ENCODE measurements at places on chromosomes 1 and 21.

DNA sequence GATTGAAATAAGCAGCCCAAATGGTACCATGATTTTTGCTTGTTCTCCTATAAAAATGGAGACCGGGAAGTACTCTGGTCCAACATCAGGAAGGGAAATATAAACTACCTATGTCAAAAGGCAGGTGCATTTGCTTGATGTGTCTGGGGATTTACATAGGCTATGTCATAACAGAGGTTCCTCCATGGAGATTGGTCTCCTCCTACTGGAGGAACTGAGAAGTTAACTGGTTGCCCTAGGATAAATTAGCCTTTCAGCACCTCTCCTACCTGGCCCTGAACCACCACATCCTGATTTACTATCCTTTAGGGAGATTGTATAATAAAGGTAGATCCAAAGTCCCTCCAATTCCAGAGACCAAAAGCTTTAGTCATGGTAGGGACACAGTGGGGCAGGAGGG lies 1109.3 kb upstream of the B3GALT2 start:
- peak; percentile 35 for DNase-seq

DNA sequence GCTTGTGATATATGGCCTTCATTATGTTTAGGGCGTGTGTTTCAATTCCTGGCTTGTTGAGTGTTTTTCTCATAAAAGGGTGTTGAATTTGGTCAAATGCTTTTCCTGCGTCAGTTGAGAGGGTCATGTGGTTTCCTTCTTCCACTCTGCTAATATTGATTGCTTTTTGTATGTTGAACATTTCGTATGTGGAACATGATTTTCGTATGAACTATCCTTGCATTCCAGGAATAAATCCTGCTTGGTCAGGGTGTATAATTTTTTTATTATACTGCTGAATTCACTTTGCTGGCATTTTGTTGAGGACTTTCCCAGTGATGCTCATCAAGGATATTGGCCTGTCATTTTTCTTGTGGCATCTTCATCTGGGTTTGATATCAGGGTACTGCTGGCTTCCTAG lies 4.7 kb upstream of the ATAD3A start:
- DNase-seq: no peak

DNA sequence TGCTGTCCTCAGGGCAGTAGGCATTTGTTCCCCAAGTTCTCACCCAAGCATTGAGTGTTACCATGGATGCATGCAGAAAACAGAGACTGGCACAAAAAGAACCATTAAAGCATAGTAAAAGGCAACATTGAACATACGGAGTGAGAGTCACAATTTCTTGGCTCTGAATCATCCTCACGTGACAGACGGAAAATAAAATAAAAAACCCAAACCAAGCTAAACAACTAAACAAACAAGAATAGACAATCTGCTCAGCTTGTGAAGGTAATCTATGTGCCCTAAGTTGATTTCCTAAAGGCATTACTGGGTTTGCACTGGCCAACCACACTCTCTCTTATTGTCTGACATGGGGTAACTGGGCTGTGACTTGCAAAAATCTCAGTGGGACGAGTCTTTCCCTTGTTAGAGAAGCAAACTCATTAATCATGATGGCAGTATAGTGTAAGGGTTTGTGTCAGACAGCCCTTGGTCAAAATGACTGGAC lies 306.0 kb downstream of the ASTN1 start:
- DNase-seq: no peak

DNA sequence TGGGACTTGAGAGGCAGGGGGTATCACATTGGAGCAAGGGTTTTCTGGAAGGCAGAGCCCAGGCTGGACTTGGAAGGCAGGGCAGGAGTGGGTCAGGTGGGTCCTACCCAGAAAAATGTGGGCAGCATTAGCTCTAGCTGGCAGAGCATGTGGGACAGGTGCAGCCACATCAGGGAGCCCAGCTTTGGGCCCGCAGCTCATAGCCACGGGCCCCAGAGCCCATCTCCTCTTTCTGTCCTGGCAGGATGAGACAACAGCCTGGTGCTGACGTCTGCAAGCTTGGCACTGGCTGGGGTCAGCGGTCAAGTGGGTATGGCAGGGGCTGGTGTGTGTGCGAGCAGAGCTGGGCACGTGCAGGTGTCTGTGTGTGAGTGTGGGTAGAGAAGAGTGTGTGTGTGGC lies 154.7 kb downstream of the GRIK3 start:
- no peak for DNase-seq

DNA sequence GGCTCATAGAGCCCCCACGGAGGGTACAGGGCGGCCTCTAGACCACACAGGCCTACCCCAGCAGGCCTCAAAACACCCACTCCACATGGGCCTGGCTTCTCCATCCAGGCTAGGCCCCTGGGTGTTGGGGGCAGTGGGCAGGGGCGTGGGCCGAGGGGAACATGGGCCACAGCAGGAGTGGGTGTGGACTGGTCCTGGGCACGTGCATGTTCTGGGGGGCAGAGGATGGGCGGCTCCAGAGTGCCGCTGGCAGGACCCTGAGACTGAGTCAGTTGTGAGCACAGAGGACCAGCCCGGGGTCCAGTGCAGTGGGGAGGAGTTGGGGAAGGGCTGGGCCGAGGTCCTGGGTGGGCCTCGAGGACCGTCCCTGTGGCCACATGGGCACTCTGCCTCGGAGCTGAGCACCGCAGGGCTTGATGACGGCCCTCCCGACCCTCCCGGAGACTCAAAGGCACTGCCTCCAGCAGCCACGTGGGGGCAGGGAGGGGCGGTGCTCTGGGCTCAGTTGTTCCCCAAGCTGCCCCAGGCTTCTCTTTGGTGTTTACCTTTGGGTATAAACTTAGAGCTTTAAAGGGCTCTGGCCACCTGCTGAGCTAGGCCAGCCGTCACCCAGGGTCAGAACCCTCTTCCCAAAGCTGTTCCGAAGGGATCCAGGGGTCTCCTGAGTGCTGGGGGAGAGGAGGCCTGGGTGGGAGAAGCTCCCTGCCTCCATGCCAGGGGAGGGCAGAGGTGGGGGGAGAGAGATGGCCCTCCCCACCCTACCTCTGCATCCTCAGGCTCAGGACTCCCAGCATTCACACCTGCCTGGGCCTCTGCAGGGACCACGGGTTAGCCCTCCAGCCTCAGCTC lies 79.9 kb downstream of the MORN1 start:
- DNase-seq: no peak

DNA sequence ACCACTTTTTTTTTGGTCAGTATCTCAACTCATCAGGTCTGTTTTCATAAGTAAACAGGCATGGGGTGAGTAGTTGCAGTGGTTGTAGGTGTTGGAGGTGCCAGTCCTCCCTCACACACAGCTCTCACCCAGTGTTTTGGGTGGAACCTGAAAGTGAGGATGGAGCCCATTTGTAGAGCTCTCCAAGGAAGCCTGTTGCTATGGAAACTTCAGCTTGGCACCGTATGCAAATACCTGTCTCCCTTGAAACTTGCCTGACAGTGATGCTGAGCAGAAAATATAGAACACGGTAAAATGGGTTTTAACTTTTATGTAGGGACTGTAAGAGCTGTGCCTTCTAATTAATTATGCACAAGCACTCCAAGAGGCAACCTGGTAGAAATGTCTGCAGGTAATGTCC lies 214.1 kb downstream of the AJAP1 start:
- DNase-seq: no peak
